ENCODE measurements at places on chromosomes 7 and 10.
A peak's percentile ranks its signal among the peaks of the same experiment; 100 is the strongest.

- no peak for DNase-seq
Observed at GRCh38 chr7:119256001-119256400, 1017.0 kb upstream of the KCND2 start.

DNA sequence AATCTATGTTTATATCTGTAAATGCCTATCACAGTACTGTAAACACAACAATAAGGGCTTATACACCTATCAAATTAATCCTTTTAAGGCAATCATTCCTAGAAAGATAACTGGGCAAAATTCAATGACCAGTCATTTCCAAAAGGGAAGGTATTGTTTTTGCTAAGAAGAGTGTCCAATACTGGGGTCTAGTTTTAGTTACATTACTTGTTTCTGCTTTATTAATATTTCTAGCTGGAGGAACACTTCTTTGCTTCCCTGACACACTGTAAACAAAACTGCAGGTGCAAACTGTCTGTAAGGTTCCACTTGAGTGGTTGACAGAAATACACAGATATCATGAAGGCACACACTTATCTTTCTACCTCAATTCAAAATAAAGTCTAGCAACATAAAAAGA, 84.2 kb upstream of the FAM133B start:
- DNase-seq, result peak; percentile 45

DNA sequence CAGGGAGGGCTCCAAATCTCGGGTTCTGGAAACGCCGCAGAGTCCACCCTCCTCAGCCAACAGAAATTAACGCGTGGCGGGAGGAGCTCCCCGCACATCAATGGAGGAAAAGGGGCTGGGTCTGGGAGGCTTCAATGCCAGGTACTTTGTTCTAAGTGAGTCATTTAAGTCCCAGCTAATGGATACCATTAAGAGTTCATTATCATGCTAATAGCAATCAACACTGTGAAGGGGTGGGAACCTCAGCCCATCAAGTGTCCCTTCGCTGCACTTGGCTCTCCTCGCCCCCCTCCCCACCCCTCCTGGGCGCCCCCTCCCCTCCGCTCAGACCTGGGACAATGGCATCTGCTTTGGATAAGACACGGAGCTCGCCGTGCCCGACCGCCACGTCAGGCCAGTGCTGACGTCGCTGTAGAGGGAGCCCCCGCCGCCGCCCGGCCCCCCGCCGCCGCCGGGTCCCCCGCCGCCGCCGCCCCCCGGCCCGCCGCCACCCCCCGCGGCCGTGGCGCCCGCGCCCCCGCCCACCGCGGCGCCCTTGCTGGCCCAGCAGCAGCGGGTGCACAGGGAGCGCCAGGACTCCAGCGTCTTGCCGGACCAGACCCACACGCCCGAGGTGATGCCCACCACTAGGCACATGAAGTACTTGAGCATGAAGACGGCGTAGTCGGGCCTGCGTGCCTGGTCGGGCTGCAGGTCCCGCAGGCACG, 2.9 kb downstream of the FZD8 start:
- DNase-seq, result no peak

- DNase-seq, result no peak
Observed at GRCh38 chr10:106424054-106424453, 740.5 kb downstream of the SORCS1 start.

- no peak for DNase-seq
Observed at GRCh38 chr10:8416192-8416701, 361.8 kb downstream of the GATA3 start.

GRCh38 chr10:60107308-60107976, 201.1 kb upstream of the CCDC6 start:
- no peak for DNase-seq

DNA sequence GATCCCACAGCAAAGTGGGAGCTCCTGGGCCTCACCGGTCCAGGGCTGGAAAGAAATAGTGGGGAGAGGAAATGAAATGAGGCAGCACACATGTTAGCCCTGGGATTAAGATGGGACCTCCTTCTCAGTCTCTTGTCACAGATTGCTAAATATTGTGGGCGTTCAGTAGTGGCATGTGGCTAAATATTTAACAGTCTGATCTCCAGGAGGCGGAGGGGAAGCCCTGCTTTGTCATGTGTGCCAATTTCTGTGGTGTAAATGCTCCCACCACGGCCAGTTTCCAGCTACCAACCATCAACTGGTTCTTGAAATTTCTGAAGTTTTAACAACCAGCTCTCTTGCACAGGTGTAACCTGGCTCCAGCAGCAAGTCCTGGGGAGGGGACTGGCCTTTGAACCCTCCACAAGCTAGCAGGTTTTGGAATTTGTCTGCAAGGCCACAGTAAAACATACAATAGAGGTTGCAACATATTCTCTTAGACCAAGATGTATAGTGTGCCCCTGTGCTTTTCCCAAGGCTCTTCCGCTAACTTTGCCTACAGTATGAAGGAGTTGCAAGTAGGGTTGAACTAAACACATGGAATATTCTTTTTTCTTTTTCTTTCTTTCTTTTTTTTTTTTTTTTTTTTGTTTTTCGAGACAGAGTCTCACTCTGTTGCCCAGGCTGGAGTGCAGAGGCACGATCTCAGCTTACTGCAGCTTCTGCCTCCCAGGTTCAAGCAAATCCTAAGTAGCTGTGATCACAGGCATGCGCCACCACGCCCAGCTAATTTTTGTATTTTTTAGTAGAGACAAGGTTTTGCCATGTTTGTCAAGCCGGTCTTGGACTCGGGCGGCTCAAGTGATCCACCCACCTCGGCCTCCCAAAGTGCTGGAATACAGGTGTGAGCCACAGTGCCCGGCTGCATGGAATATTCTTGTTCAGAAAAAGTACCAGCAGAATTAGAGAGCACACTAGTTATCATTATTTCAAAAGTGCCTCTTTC, 103.1 kb upstream of the PCBD1 start:
- DNase-seq, result no peak

DNA sequence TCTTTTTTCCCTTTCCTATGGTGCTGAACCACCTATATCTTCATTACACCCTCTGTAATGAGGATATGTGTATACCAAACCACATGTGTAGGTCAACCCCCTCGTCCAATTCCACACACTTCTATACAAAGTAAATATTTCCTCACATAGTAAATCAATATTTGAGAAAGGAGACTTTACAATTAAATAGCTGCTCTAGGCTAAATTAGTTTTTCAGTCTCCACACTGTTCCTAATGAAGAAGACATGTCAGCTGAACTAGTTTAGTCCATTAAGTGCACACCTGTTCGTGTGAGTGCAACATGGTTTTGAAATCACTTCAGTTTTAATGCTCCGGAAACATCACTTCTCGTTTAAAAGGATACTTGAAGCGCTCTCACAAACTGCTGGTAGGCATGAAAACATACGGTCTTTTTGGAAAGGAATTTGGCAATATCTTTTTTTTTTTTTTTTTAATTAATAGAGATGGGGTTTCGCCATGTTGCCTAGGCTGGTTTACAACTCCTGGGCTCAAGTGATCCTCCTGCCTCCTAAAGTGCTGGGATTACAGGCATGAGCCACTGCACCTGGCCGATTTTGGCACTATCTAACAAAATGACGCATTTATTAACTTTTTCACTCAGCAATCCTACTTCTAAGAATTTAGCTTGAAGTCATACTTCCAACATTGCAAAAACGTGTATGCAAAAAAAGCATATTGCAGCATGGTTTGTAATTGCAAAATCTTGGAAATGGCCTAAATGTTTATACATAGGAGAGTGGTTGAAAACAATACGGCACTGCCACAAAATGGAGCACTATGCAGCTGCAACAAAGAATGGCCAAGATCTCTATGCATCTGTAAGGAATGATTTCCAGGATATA, 2.1 kb upstream of the XRCC2 start:
- DNase-seq, result no peak

- no peak for DNase-seq
Observed at GRCh38 chr10:35563261-35563891, 41.8 kb upstream of the GJD4 start.

GRCh38 chr7:45662540-45663166, 88.5 kb downstream of the ADCY1 start:
- DNase-seq, result no peak

DNA sequence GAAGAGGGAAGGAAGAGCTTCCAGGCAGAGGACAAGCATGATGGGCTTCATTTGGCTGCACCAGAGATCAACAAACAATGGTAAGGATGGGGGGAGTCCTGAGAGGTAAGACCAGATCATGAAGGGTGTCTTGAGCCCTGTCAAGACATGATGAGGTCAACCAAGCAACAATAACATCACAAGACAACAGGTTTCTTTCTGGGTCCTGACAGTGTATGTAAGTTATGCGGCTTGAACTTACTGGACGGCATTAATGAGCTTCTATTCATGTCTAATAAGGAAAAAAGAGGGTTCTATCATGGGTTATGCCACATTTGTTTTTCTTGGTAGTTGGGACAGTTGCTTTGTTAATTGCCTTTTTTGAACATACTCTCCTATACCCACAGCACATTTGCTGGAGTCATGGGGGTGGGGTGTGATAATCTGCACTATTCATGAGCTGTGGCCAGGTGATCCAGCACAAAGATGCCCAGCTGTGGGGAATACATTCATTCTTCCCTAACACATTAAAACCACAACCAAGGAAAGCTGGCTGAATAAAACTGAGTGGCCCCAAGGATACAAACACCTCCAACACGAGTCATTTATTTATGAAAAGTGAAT, 168.8 kb upstream of the KLF14 start:
- DNase-seq, result no peak

DNA sequence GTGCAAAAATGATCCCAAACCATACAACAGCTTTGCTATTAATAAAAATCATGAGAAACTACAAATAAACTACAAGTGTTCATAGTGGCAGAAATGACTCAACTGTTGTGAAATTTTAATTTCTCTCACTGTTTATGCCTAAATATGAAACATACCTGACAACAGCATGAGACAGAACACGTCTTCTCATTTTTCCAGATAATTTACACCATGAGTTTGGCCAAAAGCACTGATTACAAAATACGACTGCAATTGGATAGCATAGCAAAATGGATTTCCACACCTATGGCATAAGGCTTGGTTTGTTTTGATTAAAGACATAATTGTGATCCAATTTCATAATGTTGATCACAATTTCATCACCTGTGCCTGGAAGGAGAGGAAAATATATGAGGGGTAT, 608.6 kb downstream of the GATA3 start:
- no peak for DNase-seq

- DNase-seq, result peak; percentile 13
Observed at GRCh38 chr7:44534501-44534900, 6.6 kb downstream of the NPC1L1 start.

- DNase-seq, result no peak
Observed at GRCh38 chr10:130141460-130141859, 5.3 kb downstream of the GLRX3 start.

DNA sequence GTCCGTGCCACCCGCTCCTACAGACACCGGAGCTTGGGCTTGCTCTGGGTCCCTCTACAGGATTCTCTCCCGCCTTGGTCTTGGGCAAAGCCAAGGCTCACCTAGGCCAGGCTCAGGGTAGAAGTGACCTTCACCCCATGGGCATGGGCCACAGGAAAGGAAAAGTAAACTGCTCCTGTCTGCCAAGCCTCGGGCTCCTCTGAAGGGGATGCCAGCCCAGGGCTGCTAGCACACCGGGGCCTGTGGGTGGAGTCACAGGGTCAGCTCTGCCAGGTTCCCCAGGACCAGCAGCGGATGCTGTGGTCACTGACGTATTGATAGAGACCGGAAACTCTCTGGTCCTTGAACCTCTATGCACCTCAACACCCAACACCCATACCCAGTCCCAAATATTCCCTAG, 222.7 kb upstream of the MGMT start:
- no peak for DNase-seq

DNA sequence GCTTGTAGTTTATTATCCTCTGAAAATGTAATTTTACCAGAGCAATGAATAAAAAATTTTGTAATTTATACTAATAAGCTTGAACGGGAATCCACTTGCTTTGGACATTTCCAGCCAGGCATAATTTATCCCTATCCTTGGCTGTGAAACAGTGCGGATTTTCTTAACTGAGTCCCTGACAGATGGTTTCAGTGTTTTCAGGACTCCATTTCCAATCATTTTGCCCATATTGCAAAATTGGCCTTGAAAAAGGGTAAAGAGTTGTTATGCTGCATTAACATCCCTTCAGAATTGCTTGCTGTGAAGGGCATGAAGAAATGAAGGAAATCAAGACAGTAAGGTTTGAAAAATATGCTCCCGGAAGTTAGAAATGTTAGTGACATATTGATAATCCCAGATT, 57.7 kb downstream of the NXPH1 start:
- no peak for DNase-seq

GRCh38 chr10:76119036-76119435, 687.6 kb downstream of the LRMDA start:
- DNase-seq, result no peak

DNA sequence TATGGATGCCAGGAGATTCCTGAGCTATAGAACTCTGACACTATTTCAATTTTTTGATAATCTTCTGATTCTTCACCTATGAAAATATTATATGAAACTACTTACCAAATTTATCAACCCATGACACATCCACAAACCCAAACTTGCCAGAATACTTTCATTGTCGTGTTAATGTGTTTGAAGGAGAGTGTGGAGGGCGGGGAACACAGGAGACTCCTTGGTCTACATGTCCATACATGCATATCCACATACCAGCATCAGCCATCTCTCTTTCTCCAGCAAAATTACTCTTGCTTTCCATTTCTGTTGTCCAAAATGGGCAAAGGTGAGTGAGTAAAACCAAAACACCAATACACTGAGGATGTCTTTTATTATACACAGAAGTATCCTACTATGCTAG, 23.5 kb upstream of the BPGM start:
- DNase-seq, result no peak

DNA sequence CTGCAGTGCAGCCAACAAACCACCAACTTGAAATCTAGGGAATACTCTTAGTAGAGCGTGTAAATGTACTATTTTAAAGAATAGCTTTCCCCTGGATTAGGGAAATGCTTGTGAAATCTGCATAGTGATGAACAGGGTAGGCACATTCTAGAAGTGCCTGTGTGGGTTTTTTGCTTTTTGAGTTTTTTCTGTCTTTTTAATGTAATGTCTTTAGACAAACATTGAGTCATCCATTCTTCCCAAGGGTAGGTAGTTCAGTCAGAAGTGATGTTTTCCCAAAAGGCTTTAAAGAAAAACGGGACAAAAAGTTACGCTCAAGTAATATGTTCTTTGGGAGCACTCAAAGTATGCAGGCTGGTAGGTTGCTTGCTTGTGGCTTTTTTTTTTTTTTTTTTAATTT, 130.0 kb downstream of the AUTS2 start:
- DNase-seq, result no peak
